ENCODE measurements at places on chromosomes 1 and 21. TPM values are rescaled to one million over a fixed set of nuclear protein-coding genes. Genes with fewer than 3 reads are reported as not detected.
A peak's percentile ranks its signal among the peaks of the same experiment; 100 is the strongest.

DNA sequence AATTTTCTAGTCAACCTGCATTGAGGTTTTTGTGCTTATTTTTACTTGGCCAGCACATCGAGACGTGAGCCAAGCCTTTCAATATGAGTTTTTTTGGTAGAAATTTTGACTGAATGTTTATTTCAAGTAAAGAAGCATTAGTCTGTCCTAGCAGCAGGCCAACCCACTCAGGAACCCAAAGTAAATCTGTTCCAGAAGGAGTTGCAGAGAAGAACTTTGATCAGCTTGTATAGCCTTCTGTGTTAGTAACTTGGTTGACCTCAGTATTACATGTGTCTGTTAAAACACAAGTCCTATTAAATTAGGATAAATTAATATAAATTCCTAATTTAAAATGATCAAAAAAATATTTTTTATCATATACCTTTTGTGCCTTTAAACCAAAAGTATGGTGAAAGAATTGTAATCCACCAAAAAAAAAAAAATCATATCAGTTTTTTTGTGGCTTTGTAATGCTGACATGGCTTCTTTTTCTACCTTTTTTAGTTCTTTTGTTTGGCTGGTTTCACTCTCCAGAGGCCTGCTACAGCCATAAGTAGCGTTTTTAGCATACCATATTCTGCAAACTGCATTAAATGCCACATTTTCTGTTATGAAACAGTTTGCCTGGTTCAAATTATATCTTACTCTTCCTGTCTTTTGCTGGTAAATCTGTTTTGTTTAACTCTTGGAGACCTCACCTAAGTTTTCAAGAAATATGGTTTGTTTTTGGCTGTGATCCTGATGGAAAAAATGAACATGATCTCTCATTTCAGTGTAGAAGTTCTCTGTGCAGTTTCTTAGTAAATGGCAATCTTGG is 39.5 kb downstream of the ATF6 start:
- no peak for DNase-seq

DNA sequence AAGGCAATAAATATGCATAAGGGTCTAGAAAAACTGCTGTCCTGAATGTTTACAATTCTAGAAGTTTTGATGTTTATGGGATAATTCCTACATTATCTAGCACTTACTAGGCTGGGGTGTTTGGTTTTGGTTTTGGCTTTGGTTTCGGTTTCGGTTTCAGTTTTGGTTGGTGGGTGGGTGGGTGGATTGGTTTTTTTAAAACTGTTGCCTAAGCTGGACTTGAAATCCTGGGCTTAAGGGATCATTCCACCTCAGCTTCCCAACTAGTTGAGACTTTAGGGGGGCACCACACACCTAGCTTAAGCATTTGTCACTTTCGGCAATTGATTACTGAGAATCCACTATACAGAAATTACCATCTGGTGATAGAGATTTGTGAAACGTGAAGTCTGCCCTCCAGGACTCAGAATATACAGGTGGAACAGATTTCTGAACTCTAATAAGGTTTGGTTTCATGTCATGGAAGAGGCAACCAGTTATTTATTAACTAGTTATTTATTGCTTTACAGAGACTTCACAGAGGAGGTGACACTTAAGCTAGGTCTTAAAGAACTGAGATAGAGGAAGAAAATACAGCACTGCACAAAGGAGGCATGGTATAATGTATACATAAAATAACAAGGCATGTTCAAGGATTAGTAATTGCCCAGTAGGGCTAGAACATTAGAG is 69.6 kb downstream of the PIK3R3 start:
- peak; percentile 55 for DNase-seq

- peak; percentile 72 for DNase-seq
These were observed at the start of gene AGO4 for GRCh38 chr1:35807614-35808449. Gene AGO4, plus strand, starts transcription at chr1:35808016. Its CDS starts 401 bp downstream, at chr1:35808417.

- no peak for DNase-seq
These were observed 11.5 kb downstream of the HIPK1 start for GRCh38 chr1:113940365-113941244.

- DNase-seq: no peak
These were observed 106.9 kb downstream of the SEC16B start for GRCh38 chr1:177862916-177863315.

- DNase-seq: no peak
These were observed 34.8 kb downstream of the ADAM30 start for GRCh38 chr1:119861547-119861946.

GRCh38 chr1:85838238-85838637 is 130.0 kb upstream of the ZNHIT6 start:
- no peak for DNase-seq

DNA sequence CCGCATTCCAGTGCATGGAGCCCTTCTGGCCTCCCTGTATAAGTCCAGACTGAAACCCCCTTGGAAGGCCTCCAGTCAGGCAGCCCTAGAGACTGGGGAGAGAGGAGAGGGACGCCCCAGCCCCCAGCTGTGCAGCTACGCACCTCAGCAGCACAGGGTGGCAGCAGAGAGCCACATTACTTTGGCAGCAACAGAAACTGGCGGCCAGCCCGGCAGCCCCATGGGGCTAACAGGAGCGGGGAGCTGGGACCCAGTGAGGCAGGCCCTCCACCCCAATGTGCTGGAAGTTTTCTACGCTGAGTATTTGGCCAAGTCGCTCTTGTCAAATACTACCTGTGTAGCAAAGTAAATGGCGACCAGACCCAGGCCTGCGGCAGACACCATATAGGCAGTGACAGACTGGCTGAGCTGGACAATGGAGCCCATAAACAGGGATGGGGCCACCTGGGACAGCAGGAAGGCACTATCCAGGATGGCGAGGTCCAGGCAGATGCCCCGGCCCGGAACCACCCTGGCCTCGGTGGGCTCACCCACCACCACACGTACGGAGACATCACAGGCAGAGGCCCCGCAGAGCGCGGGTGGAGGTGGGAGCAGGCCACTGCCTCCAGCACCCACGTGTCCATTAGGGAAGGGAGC is 21.2 kb downstream of the SLC45A3 start:
- peak; percentile 42 for DNase-seq

- DNase-seq: no peak
These were observed 43.3 kb downstream of the URB2 start for GRCh38 chr1:229669333-229669732.

- DNase-seq: peak; percentile 38
These were observed 90.6 kb downstream of the ATP6V1G3 start for GRCh38 chr1:198449727-198450433.

- DNase-seq: peak; percentile 7
These were observed 22.7 kb downstream of the NCF2 start for GRCh38 chr1:183567584-183567983.

DNA sequence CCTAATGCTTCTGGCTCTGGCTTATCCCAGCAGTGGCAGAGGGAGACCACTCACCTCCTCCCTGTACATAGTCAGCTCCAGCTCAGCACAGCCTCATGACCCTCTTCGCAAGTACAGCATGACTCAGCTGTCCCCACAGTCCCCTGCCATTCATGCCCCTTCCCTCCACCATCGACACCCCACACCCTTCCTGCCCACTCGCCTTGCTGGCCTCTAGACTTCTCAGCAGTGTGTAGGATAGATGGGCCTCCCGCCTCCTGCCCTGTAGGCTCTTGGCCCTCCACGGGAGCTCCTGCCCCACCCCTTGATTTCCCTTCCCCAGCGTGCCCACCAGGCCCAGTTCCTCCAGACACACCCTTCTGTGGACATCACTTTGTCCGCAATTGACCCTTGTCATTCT is 9.8 kb downstream of the NPR1 start:
- DNase-seq: no peak

- DNase-seq: no peak
These were observed 128.1 kb downstream of the IER5 start for GRCh38 chr1:181216591-181216994.

GRCh38 chr21:46455575-46456385 is 2.9 kb upstream of the DIP2A start:
- peak; percentile 88 for DNase-seq

GRCh38 chr21:33189824-33190223 is 39.9 kb upstream of the IFNAR2 start:
- DNase-seq: no peak

DNA sequence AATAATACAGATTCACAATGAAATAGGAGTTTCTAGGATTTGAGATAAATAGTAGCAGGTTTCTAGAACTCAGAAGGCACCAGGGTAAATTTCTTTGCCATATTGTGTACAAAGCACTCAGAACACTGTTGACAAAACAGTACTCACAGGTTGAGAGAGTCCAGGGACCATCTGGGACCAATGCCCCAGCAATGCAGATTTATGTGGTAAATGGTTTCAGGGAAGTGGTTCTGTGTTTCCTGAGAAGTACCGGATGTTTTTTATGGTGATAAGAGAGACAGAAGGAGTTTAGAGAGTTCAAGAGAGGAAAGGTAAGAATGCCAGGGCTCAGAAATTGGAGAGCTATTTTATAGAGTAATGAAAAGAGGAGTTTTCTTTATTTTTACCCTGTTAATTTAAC is 29.6 kb upstream of the DIPK1A start:
- no peak for DNase-seq

GRCh38 chr1:1598720-1599029 is 1.3 kb downstream of the FNDC10 start:
- no peak for DNase-seq

DNA sequence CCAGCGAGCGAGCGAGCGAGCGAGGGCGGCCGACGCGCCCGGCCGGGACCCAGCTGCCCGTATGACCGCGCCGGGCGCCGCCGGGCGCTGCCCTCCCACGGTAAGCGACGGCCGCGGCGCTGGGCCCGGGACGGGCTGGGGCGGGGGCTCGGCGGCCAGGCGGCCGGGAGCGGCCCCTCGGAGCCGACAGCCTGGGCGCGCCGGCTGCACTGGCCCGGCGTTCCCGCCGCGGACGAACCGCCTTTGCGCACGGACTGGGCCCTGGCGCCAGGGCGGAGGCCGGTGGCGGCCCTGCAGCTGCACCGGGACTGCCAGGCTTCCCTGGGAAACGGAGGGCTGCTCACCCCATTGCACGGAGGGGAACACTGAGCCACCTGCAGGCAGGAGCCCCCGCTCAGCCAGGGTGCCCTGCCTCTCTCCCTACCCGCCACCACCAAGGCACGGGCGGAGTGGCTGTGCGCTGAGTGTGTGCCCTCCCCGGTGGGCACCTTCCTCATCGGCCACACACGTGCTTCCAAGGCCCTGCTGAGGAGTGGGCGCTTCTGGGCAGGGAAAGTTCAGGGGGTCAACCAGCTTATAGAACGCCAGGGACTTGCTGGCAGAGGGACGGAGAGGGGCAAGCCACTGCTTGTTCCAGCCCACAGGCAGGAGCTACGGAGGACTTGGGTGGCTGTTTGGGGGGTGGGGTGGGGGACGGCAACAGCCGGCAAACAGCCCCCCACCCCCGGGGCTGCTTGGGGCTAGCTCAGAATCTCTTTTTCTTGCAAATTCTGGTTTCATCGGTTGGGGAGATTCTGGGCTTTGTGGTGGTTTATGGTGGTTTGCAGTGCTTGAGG is 532 bp downstream of the CSF1 start:
- no peak for DNase-seq

- DNase-seq: no peak
These were observed 41.7 kb upstream of the IFFO2 start for GRCh38 chr1:18998016-18998724.

DNA sequence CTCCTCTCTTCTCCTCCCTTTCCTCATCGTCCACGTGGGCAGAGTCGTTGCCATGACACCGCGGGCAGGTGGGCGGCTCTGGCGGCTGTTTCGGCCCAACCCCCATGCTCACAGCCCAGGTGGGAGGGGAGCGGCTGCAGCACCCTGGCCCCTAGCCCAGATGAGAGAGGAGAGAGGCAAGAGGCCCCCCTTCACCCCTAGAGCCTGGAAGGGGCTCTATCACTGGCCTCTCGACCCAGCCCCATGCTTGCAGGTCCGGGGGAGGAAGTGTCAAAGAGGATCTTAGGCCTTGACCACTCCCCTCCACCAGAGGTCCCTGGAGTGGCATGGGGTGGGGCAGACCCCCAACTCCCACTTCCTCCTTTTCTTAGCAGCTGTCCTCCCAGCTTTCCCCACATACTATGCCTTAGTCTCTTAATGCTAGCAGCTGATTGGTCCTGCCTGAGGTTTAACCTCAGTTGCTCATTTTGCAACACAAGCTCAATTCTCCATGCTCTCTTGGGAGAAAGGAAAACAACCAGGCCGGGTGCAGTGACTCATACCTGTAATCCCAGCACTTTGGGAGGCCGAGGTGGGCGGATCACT is 10.4 kb downstream of the DLGAP3 start:
- DNase-seq: no peak

- no peak for DNase-seq
These were observed 70.1 kb upstream of the EDEM3 start for GRCh38 chr1:184824691-184825323.

GRCh38 chr1:111989531-111990025 is at the start of gene KCND3:
Gene KCND3, minus strand, starts transcription at chr1:111989668.
- DNase-seq: peak; percentile 7

DNA sequence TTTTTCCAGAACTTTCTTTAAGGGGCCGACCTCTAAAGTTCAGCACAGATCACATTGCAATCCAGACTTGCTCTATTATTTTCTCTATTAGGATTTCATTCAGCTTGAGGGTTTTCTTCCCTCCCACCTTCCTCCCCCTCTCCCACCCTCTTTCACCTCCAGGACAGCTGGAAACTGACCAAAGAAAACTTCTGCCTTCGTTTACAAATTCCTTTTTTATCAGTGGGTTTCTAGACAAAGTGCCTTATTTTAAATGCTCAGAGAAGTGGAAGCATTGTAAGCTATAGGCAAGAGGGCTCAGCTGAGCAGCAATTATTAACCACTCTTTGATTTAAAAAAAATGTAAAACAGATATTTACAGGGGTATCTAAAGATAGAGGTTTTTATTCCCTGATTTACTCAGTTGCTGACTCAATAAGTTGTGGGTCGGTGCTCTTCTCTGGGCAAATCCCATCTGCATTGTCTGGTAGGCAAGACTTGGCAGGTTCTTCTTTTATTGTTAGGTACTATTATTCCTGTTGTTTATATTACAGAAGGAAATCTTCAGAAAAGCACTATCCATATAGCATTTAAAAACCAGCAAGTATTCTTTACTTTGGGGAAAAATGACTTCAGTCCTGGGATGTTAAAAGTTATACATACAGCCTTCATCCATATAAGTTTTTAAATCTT is 277.0 kb upstream of the C1orf105 start:
- DNase-seq: peak; percentile 67

DNA sequence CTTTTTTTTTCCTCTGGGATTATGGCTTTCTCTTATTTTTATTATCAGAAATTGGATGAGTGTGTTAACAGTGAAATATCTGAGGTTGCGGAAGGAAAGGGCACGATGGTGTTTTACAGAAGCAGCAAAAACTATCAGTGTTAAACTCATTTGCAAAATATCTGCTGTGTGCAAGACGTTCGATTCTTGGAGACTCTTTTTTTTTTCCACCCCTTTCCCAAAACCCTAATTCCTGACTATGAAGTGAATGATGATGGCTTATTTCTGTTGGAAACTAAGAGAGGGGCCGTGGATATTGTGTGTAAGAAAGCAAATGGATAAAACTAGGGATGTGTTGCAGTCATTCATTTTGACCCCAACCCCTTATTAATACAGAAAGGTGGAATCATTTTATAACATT is 677 bp downstream of the NCAM2 start:
- DNase-seq: no peak

DNA sequence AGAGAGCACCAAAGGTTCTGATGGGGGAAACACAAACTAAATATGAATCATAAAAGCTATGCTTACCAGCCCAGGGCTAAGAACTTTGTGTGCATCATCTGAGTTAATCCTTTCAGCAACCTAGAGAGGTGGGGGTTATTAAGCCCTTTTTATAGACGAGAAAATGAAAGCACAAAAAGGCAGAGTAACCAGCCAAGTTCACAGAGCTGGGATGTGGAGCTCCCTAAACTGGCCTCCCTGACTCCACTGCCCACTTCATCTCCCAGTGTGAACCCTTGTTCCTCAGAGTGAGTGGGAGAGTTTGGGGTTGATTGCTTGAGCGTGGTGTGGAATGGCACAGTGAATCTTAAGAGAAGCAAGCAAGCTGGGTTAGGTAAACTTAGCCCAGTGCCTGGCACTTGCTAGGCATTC is 10.8 kb upstream of the BCAR3 start:
- peak; percentile 39 for DNase-seq

Gene SERTAD4
- 19.8 TPM for total RNA-seq

Gene SLC45A1
- 0.20 TPM for total RNA-seq
